Neural progenitor cell (in vitro differentiated cells): ENCODE measurements at places on chromosomes 1 and 21.

DNA sequence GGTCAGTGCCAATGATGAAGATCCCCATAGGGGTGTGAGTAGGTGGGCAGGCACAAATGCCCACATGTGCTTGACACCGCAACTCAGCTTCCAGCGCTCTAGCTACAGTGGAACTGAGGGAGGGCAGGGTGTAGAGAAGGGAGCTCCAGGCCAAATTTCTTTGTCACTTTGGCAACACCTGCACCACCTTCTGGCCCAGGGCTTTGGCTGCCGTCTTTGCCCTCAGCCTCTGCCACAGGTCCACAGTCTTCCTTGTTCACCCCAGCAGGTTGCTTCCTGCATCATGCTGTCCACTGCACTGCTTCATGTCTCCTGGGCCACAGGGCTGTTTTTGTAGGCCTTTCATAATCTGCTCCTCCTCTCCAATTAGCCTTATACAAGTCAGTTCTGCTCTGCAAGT lies 20.4 kb upstream of the FMOD start:
- DNase-seq = no peak

DNA sequence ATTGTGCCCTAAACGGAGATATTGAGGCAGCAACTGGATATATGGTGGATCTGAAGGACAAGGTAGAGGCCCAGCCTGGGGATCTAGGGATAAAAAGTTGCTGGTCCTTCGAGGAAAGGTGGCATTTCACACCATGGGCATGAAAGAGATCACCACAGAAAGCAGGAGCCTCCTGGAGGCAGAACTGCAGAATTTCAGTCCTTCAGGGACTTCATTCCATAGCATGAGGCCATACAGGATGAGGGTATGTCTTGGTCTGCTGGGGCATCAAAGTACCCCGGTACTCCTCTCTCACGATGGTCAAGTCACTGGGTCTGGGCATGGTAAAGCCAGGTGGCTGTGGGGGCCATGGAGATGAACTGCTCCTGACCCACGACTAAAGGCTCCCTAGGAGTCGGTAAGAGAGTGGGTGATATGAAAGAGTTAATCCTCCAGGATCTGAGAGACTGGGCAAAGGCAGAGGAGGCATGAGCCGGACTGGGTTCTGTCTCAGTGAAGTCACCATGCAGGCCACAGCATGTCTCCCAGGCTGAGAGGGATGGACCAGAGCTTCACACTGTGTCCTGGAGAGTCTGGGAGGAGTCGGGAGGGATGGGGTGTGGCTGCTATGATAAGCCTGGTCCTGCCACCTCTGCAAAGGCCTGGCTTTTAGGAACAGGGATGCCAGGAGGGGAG lies 5.8 kb upstream of the SPRR5 start:
- DNase-seq = no peak

DNA sequence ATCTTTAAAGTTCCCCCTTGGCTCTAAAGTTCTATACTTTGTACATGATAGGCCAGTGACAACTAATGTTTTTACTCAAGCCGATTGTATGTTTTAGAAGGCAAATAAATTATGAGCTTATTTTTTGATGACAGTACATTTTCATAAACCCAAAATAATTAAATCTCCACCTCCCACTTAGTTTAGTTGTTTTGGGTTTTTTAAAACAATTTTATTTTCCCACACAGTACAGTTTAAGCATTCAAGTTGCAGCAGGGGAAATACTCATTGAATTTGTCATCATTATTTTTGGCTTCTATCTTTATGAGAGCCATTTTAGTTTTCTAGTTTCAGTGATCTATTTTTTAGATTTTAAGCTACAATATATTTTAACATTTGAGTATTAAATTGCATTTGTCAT lies 93.6 kb downstream of the OLFML2B start:
- no peak for DNase-seq

DNA sequence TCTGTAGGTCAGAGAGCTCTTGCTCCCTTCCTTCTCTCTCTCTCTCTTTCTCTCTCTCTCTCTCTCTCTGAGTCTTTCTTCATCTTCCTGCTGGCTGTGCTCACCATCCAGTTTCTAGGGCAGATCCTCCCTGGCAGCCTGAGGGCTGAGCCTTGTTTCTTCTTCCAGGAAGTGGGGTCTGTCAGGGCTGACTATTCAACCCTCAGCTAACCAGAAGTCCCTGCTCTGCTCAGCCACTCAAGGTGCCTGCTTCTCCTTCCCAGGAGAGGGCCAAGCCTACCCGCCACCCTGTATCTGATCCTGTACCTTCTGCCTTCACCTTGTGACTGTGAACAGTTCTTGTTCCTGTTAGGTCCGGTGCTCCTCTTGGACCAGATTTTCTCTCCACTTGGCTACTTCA lies 107.6 kb upstream of the ETV3 start:
- no peak for DNase-seq

- no peak for DNase-seq
These were observed 66.6 kb downstream of the NAV1 start for GRCh38 chr1:201605385-201606010.

DNA sequence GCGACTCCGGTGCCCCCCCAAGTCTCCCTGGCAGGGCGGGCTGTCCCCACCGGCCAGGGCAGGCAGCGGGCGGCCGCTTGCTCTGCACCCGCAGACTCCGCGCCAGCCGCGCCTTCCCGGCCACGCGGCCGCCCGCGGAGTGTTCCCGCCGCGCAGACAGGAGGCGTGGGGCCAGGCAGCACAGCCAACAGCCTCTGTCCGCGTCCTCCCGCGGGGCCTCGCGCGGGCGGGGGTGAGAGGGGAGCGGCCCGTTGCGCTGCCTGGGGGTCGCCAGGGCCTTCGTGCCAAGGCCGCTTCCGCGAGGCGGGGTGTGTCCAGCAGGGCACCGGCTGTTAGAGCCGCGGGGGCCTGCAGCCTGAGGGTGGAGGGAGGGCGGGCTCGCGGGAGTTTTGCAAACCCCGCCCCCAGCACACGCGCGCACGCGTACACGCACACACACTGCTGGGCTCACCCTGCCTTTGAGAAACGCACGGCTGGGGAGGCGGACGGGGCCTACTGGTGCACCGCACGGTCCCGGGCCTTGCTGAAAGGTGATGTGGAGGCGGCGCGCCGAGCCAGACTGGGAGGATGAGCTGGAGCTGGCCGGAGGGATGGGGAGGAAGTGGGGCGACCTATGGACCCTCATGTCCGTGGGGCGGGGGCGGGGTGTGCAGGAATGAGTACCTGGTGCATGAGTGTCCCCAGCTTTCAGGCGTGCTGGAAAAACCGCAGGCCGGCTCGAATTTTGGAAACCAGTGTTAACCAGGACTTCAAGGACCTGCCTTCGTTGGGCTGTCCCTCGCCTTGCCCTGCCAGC lies 41.5 kb downstream of the KIAA1614 start:
- no peak for DNase-seq

DNA sequence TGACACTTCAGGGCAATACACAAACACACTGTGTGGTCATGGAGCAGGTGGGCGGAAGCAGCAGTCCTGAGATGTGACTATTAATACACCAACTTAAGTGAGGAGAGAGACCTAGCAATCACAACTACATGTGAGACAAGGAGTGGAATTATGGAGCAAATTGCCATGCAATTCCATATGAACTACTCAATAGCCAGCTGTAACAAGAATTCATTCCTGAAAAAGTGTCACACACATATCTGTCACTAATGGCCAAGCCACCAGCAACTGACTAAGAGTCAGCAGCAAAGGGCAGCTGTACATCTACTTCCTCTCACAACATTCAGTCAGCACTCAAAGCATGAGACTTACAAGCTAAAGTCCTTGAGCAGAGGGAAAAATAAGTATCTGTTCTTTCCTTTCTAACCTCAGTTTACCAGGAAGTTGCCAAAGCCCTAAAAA lies 46.2 kb downstream of the GPR3 start:
- no peak for DNase-seq

DNA sequence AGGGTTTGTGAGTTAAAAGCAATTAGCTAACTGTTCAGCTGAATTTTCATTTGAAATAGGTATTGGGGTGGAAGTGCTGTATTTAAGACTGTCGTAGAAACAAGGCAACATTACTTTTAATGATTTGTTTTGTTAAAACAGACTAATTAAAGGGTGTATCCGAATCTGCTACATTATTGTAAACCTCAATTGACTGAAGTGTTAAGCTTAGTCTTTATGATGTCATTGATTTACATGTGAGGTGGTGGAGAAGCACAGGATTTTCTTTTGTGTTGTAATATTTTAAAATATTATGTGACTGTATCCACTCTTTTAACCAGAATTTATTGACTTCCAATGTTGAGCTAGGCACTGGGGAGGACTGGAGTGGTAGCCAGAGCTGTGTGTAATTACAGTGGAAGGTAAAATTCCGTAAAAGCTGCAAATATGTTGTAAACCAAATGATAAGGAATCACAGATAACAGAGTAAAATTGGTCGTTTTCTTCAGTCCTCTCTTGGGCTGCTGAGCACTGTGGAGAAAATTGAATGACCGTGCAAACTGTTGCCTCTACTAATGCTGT lies 1.6 kb downstream of the HOOK1 start:
- no peak for DNase-seq

- no peak for DNase-seq
These were observed 16.0 kb downstream of the TEX35 start for GRCh38 chr1:178528953-178529335.

DNA sequence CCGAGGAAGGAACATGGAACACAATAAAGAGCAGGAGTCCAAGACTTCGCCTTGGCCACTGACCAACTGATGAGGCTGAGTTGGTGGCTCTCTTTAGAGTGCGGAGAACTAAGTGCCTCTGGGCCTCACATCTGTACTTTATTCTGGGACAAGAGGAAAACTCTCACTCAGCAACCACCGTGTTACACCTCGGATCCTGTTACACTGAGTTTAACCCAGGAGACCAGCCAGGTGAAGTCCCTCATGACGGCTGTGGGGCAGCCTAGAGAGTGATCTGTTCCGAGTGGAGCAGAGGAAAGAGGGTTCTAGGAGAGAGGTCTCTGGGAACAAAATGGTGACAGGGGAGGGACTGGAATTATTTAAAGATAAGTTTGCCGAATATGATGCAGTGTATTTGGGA lies 33.5 kb upstream of the AGL start:
- no peak for DNase-seq

DNA sequence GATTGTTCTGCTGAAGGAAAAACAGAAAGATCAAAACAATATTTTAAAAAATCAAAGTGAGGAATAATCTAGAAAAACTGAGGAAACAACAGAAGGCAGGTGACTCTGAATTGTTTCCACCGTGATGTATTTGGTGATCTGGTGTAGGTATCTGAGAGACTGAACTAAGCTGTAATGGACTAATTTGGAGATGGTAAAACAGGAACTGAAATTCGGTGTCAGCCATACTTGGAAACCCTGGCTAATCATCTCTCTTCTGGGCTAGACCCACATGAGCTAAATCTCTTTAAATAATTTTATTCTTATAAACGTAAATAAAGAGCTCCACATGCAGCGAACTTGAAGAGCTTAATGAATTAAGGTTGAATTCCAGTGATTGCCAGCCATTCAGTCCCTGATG lies 1226.1 kb downstream of the NCAM2 start:
- DNase-seq = no peak

DNA sequence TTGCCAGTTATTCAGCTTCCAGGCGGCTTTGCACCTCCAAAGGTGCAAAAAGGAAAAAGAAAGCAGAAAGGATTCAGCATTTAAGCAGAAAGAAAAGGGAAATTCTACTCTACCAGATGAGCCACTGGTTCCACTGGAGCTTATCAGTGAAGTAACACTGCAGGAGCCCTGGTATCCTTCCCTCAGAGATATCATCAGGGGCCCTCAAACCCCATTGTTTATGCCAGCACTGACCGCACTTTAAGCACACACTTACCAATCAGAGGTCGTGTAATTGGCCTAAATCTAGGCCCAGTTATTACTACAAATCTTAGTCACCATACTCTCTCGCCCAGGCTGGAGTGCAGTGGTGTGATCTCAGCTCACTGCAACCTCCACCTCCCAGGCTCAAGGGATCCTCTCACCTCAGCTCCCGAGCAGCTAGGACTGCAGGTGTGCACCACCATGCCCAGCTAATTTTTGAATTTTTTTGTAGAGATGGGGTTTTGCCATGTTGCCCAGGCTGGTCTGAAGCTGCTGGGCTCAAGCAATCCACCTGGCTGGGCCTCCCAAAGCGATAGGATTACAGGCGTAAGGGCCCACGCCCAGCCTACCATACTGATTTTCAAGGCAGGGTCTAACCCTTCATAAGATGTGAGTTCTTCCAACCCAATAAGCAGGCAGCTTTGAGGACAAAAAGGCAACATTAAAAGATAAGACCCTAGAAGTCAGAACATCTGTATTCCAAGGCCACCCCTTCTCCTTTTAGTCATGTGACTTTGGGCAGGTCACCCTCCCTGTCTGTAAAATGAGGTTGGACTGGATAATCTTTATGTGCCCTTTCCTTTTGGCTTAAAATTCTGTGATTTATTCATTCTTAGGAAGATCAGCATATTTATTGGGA lies 125.3 kb downstream of the SYT2 start:
- DNase-seq = no peak

DNA sequence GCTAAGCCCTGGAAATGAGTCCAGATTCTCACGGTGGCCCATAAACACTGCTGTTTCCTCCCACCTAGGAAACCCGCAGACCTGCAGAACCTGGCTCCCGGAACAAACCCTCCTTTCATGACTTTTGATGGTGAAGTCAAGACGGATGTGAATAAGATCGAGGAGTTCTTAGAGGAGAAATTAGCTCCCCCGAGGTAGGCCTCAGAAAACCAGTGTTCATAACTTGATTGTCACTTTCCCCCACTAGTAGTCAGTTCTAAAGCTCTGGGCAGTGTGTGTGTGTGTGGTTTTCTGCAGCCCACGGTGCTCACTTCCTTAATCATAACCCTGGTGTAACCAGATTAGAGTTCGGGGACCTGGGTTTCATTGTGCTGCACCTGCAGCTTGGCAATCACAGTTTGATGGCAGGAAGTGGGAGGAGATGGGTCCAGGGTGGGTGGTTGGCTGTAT lies 39.1 kb downstream of the CLIC6 start:
- DNase-seq = no peak
